ENCODE measurements at places on chromosomes 2 and 18.

GRCh38 chr18:62464266-62464665, 58.6 kb upstream of the ZCCHC2 start:
- DNase-seq = no peak

DNA sequence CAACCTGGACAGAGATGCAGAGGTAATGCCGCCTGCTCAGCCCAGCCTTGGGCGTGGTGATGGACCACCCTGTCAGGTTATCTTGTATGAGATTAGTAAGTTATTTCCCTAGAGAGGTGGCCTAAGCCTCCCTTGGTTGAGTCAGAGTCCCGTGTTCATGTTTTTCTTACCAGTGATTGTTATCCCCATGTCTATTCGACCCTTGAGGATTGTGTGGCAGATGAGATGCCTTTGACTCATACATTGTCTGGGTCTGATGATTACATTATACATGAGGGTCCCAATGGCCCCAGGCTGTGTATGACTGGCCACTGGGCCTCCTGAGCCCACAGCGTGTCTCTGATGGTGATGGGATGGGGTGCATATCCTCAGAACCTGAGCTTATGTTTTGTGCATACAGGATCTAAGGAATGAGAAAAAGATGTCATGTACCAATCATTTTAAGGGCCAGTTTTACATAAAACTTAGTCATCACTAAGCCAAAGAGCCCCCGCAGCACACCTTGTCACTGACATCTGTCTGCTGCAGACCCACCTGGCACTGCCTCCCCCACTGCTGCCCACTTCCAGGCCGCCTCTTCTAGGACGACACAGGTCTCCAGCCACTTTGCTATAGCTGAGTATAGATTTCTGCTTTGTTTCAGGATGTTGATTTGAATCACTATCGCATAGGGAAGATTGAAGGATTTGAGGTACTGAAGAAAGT, 7.7 kb downstream of the PPP1R7 start:
- DNase-seq = no peak

DNA sequence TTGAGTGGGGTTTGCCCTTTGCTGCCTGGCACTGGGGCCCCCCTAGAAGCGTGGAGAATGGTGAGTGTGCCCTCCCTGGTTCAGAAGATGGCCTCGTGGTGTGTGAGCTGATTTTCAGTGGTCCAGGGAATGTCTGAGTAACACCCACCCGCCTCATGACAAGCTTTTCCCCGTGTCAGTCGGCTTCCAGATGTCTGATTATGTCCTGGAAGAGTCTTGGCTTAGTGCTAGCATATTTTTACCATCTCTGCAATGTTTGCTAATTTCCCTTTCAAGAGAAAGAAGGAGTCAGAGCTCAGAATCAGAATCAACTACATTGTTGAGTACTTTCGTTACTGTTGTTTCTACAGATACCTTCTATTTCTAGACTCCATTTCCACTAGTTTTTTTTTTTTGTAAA, 214.7 kb downstream of the SEPTIN10 start:
- no peak for DNase-seq

- no peak for DNase-seq
Observed at GRCh38 chr2:236747426-236747825, 177.8 kb downstream of the ACKR3 start.

GRCh38 chr2:173678186-173678585, 287.0 kb downstream of the SP3 start:
- no peak for DNase-seq

DNA sequence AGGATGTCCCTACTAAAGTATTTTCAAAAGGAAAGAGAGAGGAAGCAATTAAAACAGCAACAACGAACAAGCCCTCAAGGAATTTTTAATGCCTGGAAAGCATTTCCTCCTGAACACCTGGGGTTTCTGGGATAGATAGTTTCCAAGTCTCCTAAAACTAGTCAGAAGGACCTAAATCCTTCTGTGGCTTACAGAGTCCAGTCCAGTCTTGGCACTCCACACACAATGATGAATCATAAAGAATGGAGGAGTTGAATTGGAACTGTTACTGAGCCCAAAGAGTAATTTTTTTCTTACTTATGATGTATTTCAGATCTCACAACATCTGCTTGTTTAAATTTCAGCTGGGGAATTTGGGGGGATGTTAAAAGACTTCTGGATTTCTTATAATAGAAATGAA, 144.6 kb upstream of the SETBP1 start:
- DNase-seq = no peak

DNA sequence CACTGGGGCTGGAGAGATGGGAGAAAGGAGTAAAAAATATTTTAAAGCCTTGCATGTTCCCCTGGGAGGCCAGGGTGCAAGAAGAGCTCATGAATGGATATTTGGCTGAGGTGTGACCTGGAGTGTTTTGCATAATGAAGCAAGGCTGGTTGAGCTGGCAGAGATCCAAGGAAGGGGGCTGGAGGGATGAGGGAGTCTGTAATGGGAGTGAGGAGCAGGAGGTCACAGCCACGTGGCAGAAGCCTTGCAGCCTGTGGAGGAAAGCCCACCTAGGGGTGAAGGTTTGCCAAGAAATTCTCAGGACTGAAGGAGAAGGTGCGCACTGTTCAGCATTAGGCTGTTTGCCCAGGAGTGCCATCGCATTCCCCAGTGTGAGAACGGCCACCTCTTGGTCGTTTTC, 40.3 kb upstream of the ATP8B1 start:
- no peak for DNase-seq

Measured in transverse colon (tissue), 4 donors.